HCEC 1CT (cell line): ENCODE measurements at places on chromosomes 12 and 14.
A peak's percentile ranks its signal among the peaks of the same experiment; 100 is the strongest.

DNA sequence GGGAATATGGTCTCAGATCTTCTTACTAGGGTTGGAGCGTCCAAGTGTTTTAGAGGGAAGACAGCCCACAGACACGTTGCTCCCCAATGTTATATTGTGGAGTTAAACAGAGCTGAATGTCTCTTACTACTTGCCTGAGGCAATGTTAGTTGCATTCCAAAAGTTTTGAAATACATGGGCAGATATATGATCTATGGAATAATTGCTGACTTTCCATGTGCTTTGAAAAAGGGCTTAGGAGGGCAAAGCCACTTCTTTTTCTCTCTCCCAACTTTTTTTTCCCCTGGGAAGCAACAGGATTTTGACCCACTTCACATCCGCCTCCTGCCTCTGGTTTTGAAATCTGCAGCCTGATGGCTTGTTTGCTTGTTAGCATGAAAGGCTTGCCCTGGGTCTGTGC, 33.7 kb upstream of the PAX9 start:
- no peak for DNase-seq

GRCh38 chr14:60093606-60094005, 1.9 kb downstream of the PCNX4 start:
- no peak for DNase-seq

DNA sequence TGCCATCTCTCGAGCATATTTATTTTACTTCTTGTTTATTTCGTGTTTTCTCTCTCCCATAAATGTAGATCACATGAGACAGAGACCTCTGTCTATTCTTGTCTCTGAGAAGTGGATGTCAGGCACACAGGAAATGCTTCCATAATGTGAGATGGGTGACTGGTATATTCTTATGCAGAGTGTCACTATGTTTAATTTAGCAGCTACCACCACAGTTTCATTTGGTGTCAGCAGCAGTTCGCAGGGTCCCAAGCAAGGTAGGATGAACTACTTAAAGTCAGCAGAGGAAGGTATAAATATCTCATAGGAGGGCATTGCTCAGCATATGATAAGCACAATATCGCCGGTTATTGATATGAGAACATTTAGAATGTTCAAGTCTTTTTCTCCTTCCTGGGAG, 180.9 kb upstream of the CNTN1 start:
- DNase-seq = no peak

DNA sequence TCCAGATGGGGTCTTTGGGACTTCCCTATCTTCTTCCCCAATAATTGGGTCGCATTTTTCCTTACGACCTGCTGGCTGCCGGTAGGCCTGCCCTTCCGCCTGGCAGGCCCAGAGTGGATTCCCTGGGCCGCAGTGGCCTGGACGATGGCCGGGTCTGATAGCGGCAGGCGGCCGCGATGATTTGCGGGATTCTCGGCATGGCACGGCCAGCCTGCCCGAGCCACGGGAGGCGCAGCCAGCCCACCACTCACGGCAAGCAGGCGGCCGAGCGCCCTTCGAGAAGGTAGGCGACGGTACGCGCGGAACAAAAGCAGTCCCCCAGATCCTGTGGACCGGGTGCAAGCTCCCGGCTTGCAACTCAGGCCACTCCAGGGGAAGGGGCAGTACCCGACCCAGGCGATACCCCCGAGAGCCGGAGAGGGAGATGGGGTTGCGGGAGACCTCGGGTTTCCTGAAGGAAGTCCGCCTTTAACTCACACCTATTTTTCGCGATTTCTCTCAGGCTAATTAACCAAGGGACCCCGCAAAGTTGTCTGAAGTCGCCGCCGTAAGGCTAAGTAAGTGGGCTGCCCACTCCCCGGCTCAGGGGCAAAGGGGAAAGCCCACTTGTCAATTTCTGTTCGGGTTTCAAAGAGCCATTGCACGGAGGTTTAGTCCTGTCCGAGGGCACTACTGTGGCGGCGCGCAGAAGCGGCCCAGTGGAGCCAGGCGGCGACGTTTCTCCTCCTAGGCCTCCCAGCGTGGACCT, 1.4 kb upstream of the GSC start:
- DNase-seq = no peak

DNA sequence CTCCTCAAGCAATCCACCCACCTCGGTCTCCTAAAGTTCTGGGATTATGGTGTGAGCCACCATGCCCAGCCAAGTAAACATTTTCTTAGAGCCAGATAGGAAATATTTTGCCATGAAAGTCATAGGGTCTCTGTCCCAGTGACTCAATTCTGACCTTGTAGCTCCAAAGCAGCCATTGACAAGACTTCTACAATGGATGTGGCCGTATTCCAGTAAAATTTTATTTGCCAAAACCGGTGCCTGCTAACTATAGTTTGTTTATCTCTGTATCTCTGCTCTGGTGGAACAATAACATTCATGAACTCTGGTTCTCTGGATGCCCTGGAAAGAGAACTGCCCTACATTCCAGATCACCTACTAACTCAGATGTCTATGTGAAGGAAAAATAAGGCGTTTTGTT, 54.6 kb upstream of the USP44 start:
- peak; percentile 5 for DNase-seq

- no peak for DNase-seq
Measured at GRCh38 chr12:71460850-71461609, 21.4 kb downstream of the LGR5 start.
